Upper lobe of left lung (tissue), 6 donors: ENCODE measurements at places on chromosomes 5 and 9. TPM values are rescaled to one million over a fixed set of nuclear protein-coding genes. Genes with fewer than 3 reads are reported as not detected.

DNA sequence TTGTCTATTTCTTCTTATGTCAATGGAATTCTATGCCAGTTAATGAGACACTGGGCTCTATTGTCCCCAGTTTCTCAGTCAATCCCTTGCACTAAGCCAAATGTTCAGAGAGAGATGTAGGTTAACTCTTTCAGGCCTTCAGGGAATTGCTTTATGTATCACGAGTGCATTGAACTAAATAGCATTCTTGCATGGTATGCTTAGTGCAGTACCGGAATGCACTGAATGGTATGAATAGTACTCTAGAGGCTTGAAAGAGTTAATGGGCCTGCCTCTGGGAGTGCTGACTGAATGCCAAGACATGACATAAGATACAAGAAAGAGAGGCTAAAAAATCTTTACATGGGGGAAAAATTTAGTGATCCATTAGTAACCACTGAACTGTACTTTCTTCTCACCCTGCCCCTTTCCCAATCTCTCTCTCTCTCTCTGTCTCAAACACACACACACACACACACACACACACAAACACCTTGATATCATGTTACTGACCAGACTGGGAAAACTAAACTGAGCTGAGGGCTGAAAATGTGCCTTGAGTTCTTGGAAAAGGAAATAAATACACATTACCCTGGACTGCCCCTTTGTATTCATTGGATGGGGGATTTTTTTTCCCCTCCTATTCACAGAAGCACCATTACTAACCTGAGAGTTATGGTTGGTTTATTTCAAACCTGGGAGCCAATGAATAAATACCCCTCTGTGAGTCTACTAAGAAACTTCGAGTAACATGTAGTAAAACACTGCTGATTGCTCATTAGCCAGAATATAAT lies 35.4 kb upstream of the TMC1 start:
- DNase-seq = no peak

- DNase-seq = no peak
These were observed 22.1 kb downstream of the JADE2 start for GRCh38 chr5:134547579-134547978.

DNA sequence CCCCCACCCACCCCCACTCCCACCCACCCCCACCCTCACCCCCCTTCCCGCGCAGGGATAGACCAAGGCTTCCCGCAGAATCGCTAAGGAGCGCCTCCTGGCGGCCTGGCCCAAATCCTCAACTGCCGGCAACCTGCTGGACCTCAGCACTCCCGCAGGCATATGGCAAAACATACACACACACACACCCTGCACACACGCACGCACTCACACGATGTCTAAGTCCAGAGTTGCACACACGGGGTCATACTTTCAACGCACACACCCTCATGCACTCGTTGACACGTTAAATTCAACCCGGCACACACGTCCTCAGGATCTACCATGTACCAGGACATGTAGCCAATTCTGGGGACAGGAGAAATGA lies 1.7 kb downstream of the CPLX2 start:
- DNase-seq = no peak

GRCh38 chr5:98499892-98500291 lies 273.6 kb upstream of the RGMB start:
- DNase-seq = no peak

DNA sequence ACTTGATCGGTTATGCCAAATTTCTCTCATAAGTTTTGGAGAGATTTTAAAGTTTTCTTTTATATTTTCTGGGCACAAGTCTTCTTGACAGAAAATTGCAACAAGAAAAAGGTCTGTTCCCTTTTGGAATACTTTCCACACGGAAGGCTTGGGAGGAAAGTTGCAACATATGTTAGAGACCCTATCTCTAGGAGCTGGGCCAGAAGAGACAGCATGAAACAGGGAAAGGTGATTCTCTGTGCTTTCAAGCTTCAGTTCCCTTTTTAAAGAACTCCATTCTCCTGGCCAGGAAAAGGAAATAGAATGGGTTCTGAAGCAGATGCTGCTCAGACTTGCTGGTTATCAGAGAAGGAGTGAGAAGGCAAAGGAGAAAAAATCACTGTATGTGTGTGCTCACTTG lies 368.3 kb downstream of the SPATA31D1 start:
- no peak for DNase-seq

DNA sequence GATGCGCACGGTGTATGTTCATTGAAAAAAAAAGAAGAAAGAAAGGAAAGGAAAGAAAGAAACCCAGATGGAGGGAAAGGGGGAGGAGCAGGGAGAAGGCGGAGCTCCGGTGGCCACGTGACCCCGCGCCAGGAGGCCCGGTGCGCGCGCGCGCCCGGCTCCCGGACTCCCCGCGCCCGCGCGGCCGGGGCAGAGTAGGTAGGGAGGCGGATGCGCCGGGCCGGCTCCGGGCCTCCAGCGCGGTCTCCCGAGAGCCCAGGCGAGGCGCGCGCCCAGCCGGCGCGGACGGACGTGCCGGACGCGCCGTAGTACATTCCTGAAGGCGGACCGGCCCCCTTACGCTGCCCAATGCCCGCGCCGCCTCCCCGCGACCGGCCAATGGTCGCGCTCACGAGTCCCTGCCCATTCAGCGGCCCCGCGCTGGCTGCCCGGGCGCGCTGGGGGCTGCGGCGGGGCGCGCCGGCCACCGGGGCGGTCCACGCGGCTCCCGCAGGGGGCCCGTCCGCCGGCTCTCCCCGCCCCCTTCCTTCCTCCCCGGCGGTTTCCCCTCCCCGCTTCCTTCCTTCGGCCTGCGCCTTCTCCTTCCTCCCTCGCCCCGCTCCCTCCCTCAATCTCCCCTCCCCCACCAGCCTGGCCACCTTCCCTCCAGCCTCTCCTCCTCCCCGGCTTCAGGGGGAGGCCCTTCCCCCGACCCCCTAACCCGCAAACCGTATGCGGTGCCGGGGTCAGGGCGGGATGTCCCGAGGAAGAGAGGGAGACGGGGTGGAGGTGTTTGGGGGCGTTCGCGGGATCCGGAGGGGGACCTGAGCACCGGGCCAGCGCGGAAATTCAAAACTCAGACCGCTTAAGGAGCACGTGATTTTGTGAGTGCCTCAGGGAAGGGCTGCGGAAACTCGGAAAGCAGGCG lies 5.8 kb downstream of the PTCH1 start:
- peak; percentile 98 for DNase-seq

- no peak for DNase-seq
These were observed 106.2 kb upstream of the SLC24A2 start for GRCh38 chr9:19895006-19895405.

GRCh38 chr5:36135988-36136387 lies 15.7 kb downstream of the LMBRD2 start:
- DNase-seq = no peak

- DNase-seq = no peak
These were observed 177.8 kb downstream of the GABBR2 start for GRCh38 chr9:98530806-98531386.

GRCh38 chr9:123524866-123525265 lies 168.9 kb downstream of the CRB2 start:
- DNase-seq = no peak

DNA sequence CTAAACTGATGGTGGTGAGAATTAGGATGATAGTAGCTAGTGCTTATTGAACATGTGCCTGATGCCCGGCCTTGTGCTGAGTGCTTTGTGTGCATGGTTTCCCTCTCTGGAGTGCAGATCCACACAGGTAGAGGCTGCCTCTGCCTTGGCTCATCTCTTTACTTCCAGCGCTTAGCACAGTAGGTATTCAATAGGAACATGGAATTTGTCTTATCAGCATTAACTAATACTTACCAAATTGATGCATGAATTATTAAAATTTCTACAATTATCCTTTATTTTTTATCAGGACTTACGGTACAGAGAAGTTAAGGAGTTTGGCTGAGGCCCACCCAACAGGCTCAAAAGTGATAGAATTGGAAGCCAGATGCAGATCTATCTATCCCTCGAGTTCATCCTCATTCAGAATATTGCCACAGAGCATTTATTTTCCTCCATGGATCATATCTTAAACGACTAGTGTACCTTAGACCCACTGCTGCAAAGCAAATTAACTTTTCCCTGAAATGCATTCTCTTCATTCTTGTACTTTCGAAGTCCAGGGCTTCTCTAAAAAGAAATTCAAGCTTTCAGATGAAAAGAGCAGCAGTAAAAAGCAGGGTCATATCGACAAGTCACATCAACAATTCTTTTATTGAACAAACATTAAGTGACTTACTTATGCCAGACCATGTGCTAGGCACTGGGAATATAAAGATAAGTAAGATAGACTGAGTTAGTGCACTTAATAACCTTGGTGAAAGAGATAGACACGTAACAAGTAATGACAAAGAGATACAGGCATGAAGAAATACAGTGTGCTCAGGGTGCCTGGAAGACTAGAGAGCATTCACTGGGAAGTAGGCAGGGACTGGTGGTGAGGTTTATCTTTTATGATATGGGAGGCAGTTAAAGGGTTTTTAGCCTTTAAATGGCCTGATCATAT lies 290.0 kb downstream of the ARRDC3 start:
- DNase-seq = no peak

DNA sequence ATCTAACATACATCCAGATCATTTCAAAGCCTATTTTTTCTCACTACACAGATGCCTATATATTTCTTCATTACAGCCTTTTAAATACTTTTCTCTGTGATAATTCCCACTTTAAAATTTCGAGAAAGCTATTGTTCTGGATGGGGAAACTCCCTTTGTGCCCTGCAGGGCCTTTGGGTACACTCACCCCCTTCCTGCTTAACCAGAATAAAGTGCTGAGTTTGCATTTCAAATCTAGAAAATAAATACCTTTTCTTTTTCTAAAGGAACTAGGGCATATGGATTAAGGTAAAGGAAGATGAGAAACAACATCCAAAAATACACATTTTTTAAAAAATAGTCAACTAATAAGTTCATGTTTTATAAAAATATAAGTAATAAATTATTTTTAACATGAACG lies 323.9 kb downstream of the ADGRV1 start:
- no peak for DNase-seq

GRCh38 chr5:36305571-36306326 lies 4.0 kb upstream of the RANBP3L start:
- DNase-seq = peak; percentile 41

ZNG1C gene
- total RNA-seq = 10.2 TPM

HRH2 gene
- total RNA-seq = 3.8 TPM

SOHLH1 gene
- total RNA-seq = not detected

CTXN3 gene
- not detected for total RNA-seq

KIF24 gene
- 3.1 TPM for total RNA-seq

AGXT2 gene
- total RNA-seq = not detected

DNAI1 gene
- total RNA-seq = 4.4 TPM

AQP7 gene
- total RNA-seq = 4.6 TPM
